A549 (cell line): ENCODE measurements at places on chromosomes 4 and X. TPM values are rescaled to one million over a fixed set of nuclear protein-coding genes. Genes with fewer than 3 reads are reported as not detected.

DNA sequence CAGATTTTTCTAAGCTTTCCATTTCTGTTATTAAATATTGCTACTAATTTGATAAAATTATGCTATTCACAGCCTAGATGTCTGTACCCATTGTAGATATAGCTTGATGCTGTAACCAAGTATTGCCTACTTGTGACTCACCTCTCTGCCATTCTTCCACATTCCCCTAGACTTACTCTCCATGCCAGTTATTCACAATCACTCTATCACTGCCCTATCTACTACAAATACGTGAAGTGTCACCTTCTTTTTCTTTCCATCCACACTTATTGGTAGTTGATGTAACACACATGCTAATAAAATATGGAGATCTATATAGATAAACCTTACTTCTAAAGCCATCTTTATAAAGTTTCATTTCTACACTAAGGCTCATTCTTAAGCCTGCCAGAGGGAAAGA is 179.4 kb upstream of the PACRGL start:
- DNase-seq = no peak

GRCh38 chr4:3294401-3295241 is 1.8 kb downstream of the RGS12 start:
- DNase-seq = no peak

DNA sequence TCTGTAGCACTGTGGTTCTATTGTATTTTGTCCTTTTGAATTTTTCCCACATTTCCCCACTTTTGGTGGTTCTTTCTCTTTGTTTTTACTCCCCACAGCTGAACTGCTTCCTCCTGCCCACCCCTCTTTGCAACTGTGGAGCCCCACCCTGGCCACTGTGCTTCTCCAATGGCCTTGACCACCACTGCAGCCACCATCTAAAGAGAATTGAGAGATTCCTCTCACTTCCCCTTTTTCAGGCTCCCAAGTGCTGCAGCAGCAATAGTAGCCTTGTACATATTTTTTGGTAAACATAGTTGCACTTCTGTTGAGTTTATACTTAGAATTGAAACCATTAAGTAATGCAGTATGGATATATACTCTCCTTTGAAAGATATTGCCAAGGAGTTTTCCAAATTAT is 51.3 kb upstream of the FRMPD3 start:
- DNase-seq = no peak

DNA sequence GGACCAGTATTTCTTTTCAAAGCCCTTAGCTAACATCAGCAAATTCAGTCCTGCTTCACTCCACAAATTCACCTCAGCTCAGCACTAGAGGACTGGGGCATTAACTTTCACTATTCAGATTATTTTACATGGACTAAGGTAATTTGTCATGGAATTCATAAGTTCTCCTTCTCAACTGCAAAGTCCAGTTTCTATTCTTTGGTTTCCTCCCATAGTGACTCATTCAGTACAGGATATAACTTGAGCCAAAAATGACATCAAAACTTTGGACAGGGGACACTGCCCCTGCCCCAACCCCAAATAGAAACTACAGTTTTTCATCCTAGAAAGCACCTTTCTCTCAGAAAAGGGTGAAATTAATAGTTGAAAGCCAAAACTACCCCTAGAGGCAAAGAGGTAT is 52.7 kb downstream of the COX7B2 start:
- no peak for DNase-seq

The TRPC5OS gene
- polyA plus RNA-seq = not detected in 3 replicates

- DNase-seq = no peak
Measured at GRCh38 chr4:7198440-7199128, 6.2 kb downstream of the SORCS2 start.

DNA sequence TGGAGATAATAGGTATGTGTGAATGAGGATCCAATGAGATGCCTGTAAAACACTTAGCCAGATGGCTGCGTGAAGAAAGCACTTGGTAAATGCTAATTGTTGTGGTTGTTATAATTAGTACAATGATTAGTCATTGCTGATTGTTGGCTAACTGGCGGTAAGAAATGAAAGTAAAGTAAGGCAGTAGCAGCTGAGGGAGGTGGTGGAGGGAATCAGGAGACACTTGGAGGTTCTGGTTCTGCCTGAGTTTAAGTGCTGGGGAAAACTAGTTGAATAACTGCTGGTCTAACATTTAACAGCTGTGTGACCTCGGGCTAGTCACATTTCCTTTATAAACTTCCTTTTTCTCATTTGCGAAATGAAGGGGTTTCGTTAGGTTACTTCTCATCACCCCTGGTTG is 30.9 kb downstream of the CD38 start:
- no peak for DNase-seq
